Frontal cortex (tissue), 4 donors: ENCODE measurements at places on chromosomes 6 and 20. TPM values are rescaled to one million over a fixed set of nuclear protein-coding genes. Genes with fewer than 3 reads are reported as not detected.

DNA sequence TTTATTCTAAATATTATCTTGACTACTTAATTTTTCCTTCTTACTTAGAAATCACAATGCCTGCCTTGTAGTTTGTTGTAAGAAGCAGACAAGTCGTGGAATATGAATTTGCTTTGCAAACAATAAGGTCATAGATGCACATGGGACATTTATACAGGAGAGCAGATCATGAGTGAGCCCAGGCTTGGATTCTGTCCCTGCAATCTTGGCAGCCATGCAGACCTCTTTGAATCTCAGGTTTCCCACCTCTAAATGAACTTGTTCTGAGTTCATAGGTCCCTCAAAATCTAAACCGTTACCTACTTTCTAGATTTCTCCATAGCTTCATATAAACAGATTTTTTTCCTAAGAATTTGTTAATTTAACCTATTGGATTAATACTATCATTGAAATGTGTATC lies 19.5 kb downstream of the KIAA0408 start:
- no peak for DNase-seq

DNA sequence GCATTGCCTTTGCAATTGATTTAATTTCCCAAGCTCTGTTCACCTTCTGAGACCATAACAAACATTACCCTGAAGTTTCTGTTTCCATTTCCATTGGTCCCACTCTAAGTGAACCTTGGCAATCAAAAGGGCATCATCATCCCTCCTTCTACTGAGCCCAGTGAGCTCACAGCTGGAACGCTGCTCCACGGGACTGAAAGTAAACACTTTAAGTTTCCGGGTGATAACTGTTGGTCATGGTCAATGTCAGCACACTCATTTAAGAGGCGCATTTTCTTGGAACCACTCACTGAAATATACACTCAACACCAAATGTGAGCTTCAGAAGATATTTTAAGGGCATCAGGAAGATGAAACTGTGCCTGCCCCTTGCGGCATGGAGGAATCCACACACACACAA lies 37.1 kb upstream of the RPS6KA2 start:
- DNase-seq: no peak

DNA sequence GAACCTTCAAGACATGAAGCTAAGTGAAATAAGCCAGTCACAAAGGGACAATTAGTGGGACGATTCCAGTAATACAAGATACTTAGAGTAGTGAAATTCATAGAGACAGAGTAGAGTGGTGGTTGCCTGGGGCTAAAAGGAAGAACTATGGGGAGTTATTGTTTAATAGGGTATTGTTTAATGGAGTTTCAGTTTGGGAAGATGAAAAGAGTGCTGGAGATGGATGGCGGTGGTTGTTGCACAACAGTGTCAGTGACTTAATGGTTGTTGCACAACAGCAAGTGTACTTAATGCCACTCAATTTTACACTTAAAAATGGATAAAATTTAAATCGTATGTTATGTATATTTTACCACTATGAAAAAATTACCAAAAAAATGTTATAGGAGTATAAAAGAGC lies 209.7 kb upstream of the TENT5A start:
- no peak for DNase-seq

DNA sequence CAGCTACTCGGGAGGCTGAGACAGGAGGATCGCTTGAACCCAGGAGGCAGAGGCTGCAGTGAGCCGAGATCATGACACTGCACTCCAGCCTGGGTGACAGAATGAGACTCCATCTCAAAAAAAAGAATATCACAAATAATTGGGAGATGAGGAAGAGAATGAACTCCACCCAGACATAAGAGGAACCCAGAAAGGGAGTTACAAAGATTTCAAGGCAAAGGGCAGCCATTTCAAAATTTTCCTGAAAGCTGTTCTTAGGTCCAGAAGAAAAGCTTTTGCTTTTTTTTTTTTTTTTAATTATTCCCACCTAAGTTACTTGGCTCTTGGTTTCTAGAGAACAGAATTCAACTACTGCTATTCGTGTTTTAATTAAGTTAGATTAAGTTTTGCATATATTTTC lies 23.8 kb downstream of the MYB start:
- DNase-seq: no peak

Gene WDR46
- total RNA-seq: 42.4 TPM

Gene EMILIN3
- 1.6 TPM for total RNA-seq

Gene PDYN
- 16.3 TPM for total RNA-seq

DNA sequence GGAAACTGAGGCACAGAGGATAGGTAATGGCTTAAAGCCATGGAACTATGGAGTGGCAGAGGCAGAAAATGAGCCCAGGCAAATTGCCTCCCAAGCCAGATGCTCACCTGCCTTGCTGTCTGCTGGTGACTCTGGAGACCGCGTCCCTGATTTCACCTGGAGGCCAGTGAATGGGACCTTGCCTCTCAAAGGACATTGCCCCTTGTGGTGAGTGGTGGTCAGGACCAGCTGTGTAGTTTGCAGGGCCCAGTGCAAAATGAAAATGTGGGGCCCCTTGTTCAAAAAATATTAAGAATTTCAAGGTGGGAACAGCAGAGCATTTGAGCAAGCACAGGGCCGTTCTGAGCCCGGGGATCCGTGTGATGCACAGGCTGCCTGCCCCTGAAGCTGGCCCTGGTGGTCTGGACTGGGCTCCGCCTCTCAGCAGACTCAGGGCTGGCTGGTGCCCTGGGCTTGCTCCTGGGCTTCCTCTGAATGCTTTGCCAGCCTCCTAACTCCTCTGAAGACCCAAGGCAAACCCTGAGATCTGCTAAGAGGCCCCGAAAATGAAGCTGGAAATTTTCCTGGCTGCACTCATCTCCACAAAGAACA lies 19.8 kb upstream of the KCNG1 start:
- no peak for DNase-seq

DNA sequence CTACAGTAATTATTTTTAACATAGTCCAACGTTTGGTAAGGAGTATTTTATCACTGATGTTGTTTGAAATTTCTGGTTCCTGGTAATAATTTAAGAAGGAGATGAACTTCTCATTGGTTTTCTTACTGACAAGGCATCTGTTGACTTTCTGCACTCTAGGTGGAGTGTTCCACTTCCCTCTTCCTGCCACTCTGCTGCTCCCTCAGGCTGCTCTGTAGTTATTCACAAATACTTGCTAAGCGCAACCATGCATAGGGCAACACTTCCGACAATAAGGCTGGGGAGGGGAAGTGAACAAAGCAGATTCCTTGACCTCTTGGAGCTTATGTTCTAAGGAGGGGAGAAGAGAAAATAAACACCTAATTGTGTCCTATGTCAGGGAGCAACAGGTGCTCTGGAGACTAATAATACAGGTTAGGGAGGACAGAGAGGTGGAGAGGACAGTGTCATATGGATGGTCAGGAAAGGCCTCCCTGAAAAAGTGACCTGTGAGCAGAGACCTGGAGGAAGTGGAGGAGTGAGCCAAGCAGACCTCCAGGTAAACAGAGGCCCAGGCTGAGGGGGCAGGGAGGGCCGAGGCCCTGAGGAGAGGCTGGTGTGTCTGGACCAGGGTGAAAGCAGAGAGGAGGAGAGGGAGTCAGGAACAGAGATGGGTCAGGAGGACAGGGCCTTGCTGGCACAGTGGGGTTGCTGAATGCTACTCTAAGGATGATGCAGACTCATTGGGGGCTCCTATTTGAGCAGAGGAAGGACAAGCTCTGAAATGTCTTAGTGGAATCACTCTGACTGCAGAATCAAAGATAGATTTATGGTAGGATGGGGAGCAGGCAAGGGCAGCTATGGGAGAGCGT lies 134.8 kb upstream of the SLC24A3 start:
- no peak for DNase-seq

DNA sequence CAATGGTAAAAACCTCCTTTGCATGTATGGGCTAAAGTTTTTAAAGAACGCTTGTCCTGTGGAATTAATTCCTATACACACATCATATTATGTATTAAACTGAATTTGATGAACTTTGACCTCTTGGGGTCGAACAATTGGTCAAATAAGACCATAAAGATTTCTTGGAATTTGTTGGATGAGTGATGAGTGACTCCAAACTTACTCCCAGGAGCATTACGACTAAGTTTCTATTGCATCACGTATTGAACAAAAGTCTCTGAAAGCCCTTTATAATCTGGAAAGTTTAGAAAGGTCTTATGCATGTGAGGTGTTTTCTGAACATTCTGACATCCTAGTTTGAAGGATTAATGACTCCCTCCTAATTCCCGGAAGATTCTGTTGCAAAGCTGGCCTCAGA lies 126.9 kb upstream of the BMP5 start:
- no peak for DNase-seq

Gene MCUR1
- total RNA-seq: 25.3 TPM

- no peak for DNase-seq
Measured at GRCh38 chr20:40663991-40664880, 24.8 kb downstream of the MAFB start.

DNA sequence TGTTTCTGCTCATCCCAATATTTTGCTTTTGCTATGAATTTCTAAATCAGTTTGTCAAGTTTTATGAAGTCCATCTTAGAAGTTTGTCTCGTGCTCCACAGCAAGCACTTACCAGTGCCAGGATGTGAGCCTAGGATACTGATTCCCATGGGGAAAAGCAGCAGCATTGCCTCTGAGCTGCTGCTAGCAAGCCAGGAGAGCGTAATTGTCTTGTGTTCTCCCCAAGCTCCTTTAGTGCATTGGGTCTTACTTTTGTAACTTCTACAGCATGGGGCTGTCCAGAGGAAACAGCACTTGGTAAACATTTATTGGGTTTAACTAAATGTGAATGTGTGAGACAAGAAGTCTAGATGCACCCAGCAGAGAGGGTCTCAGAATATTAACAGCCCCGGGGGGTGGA lies 76.1 kb downstream of the RNF182 start:
- no peak for DNase-seq

GRCh38 chr6:93164781-93165180 lies 254.6 kb downstream of the EPHA7 start:
- DNase-seq: no peak

DNA sequence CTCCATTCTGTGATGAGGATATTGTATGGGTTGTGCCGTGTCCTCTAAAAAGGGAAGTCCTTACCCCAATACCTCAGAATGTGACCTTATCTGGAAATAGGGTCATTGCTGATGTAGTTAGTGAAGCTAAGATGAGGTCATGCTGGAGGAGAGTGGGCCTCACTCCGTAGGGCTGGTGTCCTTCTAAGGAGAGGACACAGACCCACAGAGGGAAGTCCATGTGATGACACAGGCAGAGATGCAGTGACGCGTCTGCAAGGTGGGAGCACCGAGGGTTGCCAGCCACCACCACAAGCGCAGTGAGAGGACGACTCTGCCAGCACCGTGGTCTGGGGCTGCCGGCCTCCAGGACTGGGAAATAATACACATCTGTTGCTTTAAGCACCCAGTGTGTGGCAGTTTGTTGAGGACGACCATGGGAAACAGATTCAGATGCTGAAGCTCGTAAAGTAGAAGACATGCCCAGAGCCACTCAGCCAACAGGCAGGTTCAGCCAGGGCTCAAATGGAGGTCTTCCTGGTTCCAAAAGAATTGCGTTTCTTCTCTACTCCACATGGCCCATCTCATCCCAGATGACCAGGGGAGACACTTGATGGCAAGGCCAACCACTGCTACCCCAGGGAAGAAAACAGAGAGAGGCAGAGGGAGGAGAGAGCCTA lies 59.2 kb upstream of the DUSP22 start:
- no peak for DNase-seq

Gene RIMS1
- 466 TPM for total RNA-seq

- DNase-seq: no peak
Measured at GRCh38 chr6:165829376-165829775, 166.3 kb upstream of the PDE10A start.

DNA sequence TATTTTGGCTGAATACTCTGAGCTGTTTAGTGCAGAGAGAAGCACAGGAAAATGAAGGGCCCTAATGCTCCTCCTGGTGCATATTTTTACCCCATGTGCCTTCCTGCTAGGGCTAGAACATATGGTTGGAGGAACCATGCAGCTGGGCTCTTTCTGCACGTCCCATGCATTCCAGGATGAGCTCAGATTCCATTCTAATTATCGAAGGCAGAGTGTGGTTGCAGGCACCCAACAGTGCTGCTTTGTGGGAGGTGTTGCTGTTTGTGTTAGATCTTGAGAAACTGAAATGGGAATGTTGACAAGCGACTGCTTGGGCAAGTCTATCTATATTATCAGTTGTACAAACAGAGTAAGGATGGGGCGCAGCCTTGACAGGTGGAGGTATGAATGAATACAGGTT lies 419.5 kb downstream of the DHX35 start:
- DNase-seq: peak; percentile 2

GRCh38 chr6:47267301-47267700 lies 42.4 kb downstream of the TNFRSF21 start:
- DNase-seq: no peak

- DNase-seq: no peak
Measured at GRCh38 chr6:165484178-165484889, 174.9 kb upstream of the C6orf118 start.

Gene TXLNB
- total RNA-seq: 0.82 TPM

DNA sequence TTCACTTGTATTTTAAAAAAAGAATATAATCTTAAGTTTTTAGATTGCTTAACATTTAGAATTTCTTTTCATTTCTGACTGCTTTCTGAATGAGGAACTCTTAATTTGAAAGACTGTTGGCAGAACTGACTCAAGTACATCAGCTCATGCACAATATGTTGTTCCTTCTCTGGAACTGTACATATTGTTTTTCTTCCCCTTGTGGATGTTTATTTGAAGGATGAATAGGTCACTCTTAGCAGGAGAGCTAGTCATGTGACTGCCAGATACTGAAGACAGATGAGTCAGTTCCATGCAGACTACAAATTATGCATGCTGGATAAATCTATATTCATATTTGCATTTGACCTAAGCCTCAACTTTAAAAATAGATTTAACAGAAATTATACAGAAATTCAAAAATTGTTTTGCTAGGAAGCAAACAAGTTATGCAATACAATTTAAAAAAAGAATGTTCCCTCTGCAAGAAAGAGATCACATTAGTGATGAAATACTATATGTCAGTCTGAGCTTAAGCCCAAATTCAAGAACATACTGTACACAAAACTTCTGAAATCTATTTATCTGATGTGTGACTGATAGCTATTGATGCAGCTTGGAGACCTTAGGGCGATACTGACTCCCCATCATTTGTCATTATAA lies 1274.9 kb upstream of the GJE1 start:
- peak; percentile 17 for DNase-seq

- no peak for DNase-seq
Measured at GRCh38 chr20:50151034-50151743, 2.3 kb downstream of the PEDS1 start.

Gene SCUBE3
- total RNA-seq: 1.6 TPM

DNA sequence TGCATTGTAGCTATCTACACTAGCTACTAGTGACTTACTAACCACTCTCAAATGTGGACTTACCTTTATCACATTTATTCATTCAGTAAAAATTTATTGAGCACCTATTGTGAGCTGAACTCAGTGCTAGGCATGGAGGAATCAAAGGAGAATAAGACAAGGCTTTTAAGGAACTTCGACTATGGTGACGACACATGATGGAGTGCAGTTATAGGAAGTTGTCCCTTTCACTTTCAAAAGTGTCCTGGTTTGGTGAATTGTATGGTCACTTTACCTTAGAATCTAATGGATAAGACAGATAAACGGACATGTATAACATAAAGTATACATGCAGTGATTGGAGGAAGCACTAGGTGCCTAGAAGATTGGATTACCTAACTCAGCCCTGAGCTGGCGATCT lies 4.3 kb downstream of the AKAP7 start:
- DNase-seq: no peak
